ENCODE measurements at places on chromosomes 12 and 14.

GRCh38 chr14:76497550-76498462 is 121.9 kb downstream of the ESRRB start:
- peak; percentile 11 for DNase-seq

DNA sequence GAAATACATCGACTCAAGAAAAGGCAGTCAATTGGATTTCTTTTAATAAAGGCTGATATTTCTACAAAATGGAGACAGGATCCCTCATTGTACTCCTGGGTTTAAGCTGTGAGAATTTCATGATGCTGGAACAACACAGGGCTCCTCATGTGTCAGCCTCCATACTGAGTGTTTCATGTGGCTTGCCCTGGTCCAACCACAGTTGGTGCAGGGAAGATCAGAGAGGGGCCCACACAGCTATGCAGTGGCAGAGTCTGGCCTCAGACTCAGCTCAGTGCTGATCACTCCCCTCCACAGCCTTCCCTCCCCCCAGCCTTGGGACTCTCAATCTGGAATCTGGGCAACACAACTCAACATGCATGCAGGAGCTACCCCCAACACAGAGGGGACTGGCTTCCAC is 122.5 kb upstream of the OVCH1 start:
- DNase-seq, result peak; percentile 49

- DNase-seq, result no peak
Observed at GRCh38 chr12:116261525-116262100, 15.9 kb downstream of the MED13L start.

- no peak for DNase-seq
Observed at GRCh38 chr14:55586411-55586810, 6.4 kb downstream of the KTN1 start.

DNA sequence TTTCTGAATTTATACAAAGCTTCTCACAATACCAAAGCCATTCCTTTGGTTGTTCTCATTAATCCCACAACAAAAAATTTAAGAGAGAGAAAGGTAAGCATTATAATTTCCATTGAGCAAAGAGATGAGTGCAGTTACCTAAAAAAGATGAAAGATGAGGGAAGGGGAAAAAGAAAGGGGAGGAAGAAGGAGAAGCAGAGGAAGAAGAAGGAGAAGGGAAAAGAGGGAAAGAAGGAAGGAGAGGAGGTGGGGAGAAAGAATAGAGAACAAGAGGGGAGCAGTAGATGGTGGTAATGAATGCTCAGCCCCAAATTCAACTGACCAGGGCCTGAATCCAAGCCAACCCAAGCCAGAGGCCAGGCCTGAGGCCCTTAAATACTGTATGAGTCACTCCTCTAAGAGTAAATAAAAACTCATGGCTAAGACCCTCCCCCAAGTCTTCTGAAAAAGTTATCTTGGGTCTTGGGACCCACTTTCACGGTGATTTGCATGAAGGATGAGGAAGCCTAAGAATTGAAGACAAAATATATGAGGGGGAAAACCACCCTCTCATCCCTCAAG is 144.6 kb downstream of the ITPR2 start:
- no peak for DNase-seq

GRCh38 chr12:75891072-75891471 is 140.5 kb downstream of the PHLDA1 start:
- no peak for DNase-seq

GRCh38 chr12:104133866-104134265 is 4.1 kb downstream of the NFYB start:
- DNase-seq, result no peak

GRCh38 chr12:20588042-20588441 is 107.1 kb upstream of the SLCO1C1 start:
- no peak for DNase-seq

GRCh38 chr12:107362960-107363359 is 269.6 kb upstream of the CRY1 start:
- no peak for DNase-seq

DNA sequence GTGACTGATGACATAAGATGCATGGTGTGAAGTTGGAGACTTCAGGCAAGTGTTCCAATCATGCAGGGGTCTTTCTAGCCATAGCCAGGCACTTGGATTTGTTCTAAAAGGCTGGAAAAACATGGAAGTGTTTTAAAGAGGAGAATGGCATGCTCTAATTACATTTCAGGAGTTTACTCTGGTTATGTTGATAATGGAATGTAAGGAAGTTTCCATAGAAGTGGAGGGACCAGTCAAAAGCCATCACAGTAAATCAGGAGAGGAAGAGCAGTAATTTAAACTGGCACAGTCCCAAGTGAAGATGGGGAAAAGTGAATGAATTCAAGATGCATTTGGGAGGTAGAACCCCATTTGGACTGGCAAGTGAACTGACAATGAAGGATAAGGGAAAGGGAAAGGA is 13.9 kb upstream of the FRS2 start:
- no peak for DNase-seq

- no peak for DNase-seq
Observed at GRCh38 chr12:10196210-10196609, 16.5 kb upstream of the GABARAPL1 start.

DNA sequence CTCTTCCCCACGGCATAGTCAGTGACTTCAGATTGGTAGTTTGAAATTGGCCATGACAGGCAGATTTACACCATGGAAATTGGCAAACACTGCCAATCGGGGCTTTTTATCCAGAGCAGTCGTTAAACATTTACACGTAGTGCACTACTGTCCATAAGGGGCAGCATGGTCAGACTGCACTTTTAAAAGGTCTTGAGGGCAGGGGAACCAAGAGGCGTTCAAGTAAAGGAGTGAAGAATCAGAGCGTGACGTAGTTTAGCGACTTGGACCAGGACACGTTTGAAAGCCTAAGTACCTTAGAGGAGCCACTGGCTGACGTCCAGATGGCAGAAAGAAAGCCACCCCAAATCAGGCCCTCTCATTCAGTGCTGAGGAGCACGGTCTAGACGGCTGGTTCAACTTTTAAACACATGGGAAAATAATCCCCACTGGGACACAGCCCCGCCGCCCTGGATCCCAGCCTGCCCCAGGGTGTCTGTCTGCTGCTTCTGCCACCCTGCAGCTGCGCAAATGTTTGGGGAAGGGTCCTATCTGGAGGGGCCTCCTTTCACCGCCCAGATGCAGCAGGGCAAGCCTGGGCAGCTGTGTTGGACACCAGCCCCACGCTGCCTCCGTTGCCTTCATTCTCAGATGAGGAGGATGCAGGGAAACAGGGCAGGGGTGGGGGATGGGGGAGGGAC is 52.5 kb upstream of the PPP2R5C start:
- DNase-seq, result no peak

DNA sequence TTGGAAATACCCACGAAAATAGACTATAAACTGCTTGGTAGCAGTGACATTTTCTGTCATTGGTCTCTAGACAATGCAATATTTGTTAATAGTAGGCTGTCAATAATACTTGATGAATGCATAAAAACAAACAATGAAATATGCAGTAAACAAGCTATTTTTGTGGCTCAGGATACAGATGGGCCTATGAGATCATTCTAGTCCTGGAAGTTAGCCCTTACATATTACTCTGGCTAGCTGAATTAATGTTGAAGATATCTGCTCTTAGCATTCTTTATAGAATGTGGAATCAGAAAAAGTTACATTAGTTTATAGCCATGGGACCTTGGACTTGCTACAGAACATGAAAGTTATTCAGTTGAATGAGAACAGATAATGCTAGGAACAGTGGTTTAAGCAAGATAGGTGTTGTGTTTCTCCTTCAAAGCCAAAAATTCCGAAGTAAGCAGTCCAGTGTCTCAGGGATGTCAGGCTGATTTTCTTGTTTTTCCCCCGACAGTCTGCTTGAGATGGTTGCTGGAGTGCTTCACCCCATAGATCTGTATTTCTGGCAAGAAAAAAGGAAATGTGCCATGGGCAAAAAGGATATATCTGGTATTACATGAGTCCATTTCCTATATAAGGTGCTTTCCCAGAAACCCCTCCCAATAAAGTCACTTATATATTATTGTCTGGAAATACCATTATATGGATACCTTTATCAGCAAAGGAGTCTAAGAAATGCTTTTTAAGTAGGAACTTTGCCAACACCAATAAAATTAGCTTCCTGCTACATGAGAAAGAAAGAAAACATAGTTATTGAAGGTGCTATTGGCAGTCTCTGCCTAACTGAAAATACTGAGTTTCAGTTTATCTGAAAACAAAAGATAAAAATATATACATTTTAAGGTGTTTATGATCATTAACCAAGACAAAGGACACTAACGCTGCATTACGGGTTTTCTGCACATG is 619.4 kb upstream of the ATP2B1 start:
- DNase-seq, result no peak

DNA sequence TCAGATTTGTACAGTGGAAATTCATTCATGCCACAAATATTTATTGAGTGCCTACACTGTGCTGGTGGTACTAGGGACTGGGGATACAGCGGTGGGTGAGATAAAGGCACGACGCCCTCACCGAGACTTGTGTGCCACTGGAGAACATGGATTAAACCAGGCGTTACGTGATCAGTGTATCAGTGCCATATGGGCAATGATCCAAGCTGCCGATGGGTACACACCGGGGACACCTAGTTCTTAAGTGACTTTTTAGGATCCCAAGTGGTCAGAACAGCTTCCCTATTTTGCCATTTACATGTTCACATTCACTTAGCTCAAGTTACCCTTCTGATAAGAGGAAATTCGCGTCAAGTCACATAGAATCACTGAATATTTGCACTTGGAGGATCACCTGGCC is 236.7 kb downstream of the CACNA1C start:
- DNase-seq, result no peak

- peak; percentile 27 for DNase-seq
Observed at GRCh38 chr12:76706101-76706500, 57.8 kb upstream of the ZDHHC17 start.

- no peak for DNase-seq
Observed at GRCh38 chr12:89345376-89345775, 6.9 kb downstream of the DUSP6 start.

GRCh38 chr12:132602572-132603239 is 7.7 kb downstream of the LRCOL1 start:
- no peak for DNase-seq

DNA sequence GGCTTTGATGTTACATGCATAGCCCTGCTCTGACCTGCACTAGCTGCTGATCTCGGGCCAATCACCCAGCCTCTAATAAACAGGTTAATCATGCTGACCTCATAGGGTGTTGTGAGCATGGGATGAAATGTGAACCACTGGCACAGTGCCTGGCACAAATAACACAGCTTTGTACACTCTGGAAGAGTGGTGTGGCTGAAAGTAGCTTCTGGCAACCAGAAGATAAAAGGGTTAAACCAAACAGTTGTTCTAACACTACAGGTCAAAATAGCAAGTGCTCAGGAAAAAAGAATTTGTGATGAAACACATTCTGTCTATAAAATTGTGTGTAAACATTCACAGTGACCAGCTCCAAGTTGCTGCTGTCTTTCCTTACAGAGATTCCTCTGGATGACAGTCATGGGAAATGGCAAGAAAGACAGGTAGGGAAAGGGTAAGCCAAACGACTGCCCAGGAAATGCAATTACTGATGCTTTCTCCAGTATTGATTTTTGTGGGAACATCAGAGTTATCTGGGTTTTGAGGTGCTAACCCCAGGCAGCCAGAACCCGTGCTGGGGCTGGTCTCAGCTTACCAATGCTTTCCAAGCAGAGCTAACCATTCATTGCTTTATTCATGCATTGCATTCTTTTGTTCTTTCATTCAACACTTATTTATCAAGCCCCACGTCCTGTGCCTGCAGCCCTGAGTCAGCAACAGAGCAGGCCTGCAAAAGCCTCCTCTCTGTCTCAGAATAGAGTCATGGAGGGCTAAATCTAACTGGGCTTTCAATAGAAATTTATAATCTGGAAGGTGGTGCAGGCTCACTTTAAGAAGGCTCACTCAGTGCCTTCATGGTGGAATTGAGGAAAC is 38.1 kb upstream of the CAPRIN2 start:
- DNase-seq, result no peak

DNA sequence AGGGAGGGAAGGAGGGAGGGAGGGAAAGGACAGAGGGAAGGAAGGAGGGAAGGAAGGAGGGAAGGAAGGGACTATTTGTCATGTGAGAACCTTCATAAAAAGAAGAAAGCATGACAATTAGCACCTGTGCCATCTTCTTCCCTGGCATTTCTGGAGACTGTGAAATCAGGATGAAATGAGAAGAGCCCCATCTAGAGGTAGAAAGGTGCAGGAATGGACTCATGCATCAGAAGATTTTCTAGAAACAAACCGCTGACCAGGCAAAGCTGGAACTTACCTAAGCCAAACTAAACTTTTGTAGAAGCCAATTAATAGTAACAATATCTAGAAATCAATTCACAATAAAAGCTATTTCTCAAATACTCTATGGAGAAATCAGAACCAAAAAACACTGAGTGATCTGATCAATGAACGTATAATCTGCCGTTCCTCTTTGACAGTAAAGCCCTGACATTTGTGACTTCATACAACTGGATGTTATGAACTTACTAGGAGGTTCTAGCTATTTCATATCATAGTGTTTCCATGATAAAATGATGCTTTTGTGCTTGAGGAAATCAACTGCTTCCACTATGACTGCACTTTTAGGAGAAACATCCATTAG is 24.4 kb upstream of the CRACR2A start:
- peak; percentile 14 for DNase-seq

GRCh38 chr14:69848156-69848555 is 31.1 kb upstream of the SMOC1 start:
- DNase-seq, result no peak

All from DND-41 (cell line).